ENCODE measurements at places on chromosomes 4 and X.
A peak's percentile ranks its signal among the peaks of the same experiment; 100 is the strongest.

DNA sequence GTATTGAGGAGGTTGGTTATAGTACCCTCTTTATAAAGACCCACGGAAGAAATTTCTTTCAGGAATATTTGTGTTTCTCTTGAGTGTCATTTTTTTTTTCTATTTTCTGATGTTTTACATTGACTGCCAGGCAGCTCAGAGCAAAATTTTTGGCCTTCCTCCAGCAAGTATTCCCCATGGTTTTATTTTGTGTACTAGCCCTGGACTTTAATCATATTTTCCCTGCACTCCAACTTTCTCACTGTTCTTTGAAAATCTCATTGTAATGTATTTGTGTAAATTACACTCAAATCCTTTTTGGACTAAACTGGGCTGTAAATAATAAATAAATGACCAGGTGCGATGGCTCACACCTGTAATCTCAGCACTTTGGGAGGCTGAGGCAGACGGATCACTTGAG lies 45.6 kb upstream of the USP46 start:
- no peak for DNase-seq

GRCh38 chr4:165299399-165300060 lies 27.9 kb upstream of the MSMO1 start:
- DNase-seq, result no peak

GRCh38 chr4:159006202-159006601 lies 96.7 kb upstream of the RAPGEF2 start:
- DNase-seq, result peak; percentile 72

DNA sequence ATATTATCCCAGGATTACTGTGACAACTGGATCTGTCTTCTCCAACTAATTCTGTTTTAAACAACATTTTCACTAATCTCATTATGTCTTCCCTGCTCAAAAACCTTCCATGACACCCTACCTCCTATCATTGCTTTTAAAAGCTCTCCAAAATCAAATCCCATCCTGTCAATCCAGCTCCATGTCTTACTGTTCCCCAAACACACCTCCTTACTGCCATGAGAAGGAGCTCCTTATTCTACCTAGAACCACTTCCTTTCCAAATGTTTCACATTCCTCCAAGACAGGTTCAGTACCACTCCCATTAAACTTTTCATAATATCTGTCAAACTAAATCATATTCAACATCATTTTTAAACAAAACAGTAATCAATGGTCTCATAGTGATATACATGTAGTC lies 66.9 kb upstream of the WDR17 start:
- no peak for DNase-seq

DNA sequence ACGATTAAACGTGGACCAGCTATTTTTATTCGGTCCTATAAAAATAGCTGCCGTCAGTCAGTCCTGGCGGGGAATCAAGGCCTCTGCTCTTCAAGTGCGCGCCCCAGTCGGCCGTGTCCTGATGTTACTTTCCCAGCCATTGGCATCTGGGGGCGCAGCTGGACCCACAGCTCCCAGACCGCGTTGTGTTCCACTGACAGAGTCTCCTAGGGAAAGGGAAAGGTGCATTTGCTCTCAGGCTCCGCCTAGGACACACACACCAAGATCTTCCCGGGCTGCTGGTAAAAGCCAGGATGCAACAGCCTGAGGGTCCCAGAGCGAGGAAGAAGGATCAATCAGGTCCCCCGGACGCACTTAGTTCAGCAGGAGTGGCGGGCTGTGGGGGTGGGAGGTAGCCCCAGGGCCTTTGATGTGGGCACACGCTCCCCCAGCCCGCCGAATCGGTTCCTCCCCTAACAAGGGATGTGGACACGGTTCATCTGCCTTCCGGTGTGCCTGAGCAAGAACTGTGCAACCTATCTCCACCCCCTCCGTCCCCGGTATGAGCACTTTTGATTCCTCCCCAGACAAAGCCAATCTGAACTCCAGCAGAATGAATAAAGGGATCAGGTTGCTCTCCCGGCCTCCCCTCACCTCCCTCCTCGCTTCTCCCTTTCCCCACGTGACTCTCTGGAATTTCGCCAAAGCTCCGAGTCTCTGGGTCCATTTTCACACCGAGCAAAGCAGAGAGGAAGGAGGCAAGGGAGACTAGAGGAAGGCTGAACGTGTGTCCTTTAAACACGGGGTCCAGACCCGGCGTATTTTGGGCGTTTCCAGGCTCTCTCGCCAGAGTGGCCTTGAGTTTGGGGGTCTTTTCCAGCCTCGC lies 626 bp upstream of the FRAS1 start:
- DNase-seq, result peak; percentile 83

GRCh38 chr4:79927931-79928330 lies 145.1 kb downstream of the ANTXR2 start:
- DNase-seq, result no peak

- no peak for DNase-seq
These were observed 51.4 kb upstream of the MSANTD1 start for GRCh38 chr4:3197366-3198105.

GRCh38 chr4:110544594-110544993 lies 68.6 kb downstream of the ENPEP start:
- no peak for DNase-seq

GRCh38 chr4:151960449-151961230 lies 199.8 kb upstream of the GATB start:
- DNase-seq, result no peak

DNA sequence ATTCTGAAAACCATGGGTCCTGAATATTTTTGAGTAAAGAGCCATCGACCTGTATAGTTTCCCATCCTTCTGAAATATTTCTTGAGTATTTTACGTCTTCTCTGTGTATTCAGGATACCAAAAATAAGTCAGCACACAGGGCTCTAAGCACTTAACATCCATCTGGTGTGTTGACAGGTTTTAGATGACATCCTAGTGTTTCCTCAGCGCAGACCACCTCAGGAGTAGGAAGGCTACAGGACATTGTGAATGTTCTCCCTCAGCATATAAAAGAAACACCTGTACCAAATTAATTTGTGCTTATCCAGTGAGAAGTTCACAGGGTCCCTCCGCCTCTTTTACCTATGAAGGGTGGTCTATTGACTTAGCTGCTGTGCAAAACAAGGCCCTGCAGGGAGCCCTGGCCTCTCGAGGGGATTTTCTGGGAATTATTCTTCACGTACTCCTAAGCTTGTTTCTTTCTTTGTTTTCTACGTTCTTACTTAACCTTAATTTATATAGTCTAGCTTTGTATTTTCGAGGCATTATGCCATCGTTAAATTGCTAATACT lies 241.8 kb downstream of the FBXO8 start:
- peak; percentile 93 for DNase-seq

DNA sequence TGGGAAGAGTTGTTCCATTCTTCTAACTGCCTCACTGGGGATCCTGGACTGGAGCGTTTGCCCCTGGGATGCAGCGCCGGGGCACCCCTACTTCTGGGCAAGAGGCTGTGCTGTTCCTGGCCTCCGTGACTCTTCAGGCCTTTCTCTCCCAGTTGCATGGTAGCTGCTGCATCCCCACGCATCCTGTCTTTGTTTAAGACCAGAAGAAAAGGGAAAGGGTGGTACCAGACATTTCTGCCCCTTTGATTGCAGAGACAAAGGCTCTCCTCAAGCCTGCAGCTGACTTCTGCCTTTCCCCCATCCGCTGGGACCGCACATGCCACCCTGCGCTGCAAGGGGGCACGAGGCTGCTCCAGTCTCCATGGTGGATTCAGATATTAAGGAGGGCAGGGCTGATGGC lies 70.4 kb downstream of the SHROOM2 start:
- DNase-seq, result no peak

GRCh38 chrX:11770320-11770719 lies 12.3 kb downstream of the MSL3 start:
- peak; percentile 63 for DNase-seq

DNA sequence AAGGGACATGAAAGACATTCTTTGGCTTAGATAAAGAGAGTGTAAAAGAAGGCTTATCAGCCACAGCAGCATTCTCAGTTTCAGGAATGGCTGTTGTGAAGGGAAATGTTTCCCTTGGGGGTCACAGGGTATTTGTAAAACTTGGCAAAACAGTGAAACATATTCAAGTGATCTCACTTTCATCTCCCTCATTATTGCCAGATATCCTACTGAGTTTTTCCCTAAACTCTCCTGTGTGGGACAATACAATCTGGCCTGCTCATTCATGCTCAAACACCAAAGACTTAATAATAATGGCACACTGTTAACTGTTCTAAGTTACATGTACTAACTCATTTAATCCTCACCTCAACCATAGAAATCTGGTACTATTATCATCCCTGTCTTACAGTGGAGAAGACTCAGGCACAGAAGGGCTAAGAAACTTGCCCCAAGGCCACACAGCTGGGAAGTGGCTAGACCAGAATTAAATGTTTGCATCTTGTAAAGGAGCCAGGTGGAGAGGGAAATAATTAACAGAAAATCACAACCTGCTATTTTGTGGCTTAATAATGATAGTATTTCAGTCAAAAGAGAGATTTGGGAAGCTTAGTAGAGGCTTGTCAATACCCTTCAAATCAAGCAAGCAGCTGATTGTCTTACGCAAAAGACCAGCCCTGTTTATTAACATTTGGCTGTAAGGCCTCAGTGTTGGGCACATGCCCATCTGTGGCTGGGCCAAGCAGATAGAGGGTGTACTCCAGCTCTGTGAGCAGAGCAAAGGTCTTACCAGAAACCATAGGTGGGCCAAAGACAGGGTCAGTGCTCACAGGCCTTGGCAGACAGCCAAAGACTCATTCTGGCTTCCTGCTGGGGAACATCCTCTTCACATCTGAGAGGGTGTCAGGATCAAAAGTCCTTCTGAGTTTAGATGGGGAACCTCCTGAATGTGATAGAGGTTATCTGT lies 17.3 kb downstream of the SMPX start:
- peak; percentile 9 for DNase-seq

- no peak for DNase-seq
These were observed 1.0 kb downstream of the IDUA start for GRCh38 chr4:987624-988513.

DNA sequence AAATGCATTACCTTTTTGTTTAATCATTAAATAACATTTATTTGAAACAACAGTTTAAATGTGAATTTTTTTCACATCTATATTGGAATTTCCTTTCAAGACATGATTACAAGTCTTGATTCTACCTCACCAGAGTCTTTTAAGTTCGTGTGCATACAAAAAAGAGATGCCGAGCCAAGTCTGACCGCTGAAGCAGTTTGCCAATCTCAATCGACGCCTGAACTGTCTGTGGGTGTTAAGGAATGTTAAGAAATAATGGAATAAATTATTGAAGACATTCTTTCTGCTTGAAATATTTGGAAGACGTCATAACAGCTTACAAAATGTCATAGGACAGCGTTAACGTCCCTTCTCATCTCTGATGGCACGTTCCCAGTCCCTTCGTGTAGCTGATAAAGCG lies 27.9 kb upstream of the TNIP3 start:
- DNase-seq, result no peak

- no peak for DNase-seq
These were observed 161.1 kb downstream of the RBM46 start for GRCh38 chr4:154942176-154942575.

Data from NCI-H748 treated with DMSO at 0.1 percent for 48 hours (cell line).